ENCODE measurements at places on chromosomes 1 and 21.

GRCh38 chr1:6770751-6771440 is 14.4 kb upstream of the CAMTA1 start:
- no peak for DNase-seq

GRCh38 chr1:69535490-69535889 is 32.2 kb upstream of the LRRC7 start:
- no peak for DNase-seq

DNA sequence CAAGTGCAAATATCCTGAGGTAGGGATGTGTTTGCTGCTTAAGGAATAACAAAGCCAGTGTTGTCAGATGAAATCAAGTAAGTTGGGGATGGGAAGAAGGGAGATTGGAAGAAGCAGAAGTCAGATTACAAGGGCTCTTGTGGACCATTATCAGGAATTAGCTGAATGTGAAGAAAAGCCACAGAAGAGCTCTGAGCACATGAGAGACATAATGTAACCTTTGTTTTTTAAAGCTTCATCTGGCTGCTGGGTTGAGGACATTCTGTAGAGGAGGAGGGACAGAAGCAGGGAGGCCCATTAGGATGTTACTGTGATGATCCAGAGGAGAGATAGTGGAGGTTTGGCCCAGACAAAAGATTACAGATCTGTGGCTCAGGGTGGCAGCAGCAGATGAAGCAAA is 111.7 kb downstream of the DUSP10 start:
- no peak for DNase-seq

GRCh38 chr21:44498280-44499210 is 41.5 kb downstream of the KRTAP10-1 start:
- DNase-seq, result no peak

DNA sequence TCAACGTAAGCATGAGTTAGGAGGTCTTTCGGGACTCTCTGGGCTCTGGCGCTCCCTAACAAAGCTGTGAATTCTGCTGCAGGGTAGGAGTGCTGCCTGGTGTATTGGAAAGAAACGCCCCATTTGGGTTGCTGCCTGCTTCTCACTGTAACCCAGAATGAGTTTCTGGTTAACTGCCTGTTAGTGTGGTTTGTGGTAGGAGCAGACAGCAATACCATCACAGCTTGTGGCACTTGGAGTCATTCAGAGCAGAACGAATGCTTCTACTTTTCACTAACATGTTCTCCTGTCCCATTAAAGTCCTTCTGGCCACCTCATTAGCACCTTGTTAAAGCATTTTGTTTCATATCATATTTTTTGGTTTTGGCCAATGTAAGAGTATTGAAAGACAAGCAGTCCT is 18.1 kb downstream of the MAP3K7CL start:
- DNase-seq, result no peak

GRCh38 chr21:21179619-21180298 is 181.6 kb downstream of the NCAM2 start:
- DNase-seq, result no peak

DNA sequence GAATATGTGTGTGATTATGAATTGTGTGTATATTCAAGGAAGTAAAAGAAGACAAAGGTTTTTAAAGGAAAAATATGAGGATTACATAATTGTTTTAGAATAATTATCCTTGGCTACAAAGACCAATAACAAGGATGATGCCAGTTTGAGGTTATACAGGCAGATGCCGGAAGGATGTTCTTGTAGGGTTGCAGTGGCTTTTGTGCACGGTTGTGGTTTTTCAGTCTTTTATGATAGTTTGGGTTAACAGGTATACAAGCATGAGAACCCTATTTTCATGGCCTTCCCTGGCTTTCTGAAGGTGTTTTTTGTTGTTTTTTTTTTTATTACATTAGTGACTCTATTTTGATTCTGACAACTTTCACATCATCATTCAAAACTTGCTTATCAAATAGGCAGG is 4.9 kb downstream of the CR2 start:
- no peak for DNase-seq

DNA sequence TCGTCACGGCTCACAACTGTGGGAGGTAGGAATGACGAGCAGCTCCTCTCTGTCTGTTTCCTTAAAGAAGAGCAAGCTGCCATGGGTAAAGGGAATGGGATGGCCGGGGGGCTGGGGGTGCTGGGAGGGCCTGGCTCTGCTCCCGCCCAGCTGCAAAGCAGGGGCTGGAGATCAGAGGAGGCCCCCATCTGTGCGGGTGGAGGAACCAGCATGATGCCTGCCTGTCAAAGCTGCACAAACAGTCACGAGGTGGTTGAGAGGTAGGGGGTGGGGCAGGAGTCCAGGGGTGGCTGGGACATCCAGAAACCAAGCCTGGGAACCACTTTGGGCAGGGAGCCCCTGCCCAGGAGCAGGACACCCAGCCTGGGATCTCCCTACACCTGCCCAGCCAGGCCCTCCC is 12.6 kb downstream of the SLC41A1 start:
- no peak for DNase-seq

DNA sequence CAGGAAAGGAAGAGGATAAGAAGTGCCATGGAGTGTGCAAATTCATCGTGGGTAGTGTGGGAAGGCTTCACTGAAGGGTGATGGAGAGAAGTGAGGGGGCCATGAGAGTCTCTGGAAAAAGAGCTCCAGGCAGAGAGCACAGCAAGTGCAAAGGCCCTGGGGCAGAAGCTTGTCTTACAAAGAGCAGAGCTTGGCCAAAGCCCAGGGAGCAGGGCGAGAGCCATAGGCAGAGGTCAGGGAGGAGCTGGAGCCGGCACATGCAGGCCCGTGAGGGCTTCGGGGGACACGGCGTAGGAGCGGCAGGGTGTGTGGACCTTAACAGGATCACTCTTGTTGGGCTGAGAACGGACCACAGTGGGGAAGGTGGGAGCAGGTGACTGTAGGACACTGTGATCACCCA is 83.7 kb upstream of the EDN2 start:
- no peak for DNase-seq

DNA sequence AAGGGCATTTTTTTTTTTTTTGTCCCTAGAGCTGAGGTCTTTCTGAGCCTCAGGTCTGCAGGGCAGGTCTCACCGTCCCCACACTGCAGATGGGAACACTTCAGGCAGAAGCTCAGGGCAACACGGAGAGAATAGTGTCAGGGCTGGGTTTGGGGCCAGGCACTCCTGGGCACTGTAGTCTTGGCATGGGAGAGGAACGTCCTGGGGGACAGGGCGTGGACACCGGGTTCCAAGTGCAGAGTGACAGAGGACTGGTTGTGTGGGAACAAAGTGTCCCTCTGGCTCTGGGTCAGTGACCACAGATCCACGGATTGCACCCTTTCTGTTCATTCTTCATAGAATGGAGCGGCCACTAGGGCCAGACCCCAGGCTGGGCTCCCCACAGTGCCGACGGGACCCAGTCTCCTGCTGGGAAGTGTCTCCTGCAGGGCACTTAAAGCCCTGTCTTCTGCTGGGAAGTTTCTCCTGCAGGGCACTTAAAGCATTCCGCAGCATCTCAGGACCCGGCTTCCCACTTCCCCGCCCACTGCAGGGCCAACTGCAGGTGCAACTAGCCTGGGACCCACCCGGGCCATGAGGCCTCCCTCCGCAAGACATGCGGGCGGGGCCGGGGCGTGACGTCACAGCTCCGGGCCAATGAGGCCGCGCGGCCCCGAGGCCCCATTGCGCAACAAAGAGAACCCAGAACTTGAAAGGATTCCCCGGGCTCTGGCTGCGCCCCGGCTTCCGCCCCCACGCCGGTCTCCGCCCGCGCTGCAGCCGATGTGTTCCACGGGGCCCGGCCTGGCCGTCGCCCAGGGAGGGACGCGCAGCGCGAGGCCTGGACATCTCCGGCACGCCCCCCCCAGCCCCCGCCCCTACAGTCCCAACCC is 1.2 kb downstream of the GPR153 start:
- peak; percentile 73 for DNase-seq

DNA sequence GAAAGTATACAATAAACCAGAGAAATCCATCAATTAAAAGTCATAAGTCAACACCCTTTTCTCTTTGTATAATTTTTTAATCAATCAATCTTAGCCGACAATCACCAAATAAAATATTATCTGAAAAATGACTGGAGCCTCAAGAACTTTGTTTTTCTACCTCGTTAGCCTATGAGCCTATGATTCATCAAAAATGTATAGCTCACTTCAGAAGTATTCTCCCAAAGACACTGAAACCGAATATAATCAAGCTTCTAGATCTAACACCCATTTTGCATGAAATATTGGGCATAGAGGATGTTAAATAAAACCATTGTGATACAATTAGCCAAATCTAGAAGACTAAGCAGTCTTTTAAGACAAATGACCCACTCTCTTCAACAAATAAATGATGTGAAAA is 17.8 kb upstream of the RSBN1 start:
- no peak for DNase-seq

GRCh38 chr21:34688145-34688544 is 19.4 kb downstream of the CLIC6 start:
- DNase-seq, result no peak

- DNase-seq, result no peak
Measured at GRCh38 chr1:229028544-229028943, 242.4 kb upstream of the RAB4A start.

DNA sequence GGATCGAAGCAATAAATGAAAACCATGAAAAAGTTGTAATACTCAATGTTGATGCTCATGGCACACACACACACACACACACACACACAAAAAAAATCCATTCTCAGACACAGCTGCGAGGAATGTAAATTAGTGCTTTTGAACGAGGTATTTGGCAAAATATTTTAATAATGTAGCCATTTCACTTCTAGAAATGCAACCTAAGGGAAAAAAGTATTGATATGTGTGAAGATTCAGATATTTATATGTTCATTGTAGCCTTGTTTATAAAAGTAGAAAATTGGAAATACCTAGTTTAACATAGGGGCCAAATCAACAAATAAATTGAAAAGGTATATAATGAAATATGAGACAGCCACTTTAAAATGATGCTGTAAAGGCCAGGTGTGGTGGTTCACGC is 3.8 kb downstream of the PLEKHA6 start:
- no peak for DNase-seq

DNA sequence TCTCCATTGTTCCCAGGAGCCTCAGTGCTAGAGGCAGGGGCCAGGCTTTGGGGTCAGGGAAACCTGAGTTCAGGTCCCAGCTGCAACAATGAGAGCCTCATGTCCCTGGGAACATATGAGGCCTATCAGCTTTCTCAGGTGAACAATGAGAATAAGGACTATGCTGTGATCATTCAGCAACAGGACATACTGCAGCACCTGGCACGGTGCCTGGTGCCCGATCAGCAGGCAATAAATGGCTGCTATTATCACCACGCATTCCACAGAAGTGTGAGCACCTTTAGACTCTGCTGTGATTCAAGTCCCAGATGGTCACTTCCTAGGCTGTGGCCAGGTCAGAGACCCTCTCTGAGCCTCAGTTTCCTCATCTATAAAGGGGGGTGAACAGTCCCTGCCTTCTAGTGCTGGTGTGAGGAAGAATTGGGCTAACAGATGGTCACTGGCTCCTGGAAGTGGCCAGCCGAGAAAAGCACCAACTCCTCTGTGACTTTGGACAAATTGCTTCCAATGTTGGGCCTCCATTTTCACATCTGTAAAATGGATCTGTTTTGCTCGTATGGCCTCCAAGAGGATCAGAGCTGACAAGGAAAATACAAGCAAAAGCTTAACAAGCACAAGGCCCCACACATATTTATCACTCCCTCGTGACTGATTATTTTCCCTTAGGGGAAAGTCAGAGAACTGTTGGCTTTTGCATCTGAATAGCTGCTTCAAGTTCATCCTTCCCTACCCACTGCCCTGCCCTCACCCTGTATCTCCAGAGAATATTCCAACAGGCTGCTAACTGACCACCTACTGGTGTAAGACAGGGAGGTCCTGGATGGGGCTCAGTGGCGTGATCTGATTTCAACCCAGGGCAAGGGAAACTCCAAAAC is 1.1 kb downstream of the SLC5A9 start:
- DNase-seq, result no peak

Measured in activated T-cell treated with anti-CD3 and anti-CD28 coated beads for 4 hours (primary cell).